ENCODE measurements at places on chromosomes 1 and 21.

DNA sequence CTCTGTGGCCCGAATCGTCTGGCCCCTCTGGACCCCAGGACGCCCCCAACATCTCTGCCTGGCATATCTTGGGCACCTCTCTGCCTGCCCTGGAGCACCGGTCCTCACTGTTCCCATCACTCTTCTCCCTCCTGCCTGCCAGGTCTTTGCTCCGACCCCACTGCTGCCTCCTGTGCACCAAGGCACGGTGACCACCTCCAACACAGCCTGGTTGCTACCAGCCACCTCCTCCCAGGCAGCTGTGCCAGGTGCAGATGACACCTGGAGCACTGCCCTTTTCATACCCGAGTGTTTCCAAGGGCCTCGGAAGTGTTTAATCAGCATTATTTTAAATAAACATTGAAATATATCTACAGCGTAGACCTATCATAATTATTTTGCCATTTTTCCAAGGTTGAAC, 31.3 kb downstream of the PKNOX1 start:
- no peak for DNase-seq

DNA sequence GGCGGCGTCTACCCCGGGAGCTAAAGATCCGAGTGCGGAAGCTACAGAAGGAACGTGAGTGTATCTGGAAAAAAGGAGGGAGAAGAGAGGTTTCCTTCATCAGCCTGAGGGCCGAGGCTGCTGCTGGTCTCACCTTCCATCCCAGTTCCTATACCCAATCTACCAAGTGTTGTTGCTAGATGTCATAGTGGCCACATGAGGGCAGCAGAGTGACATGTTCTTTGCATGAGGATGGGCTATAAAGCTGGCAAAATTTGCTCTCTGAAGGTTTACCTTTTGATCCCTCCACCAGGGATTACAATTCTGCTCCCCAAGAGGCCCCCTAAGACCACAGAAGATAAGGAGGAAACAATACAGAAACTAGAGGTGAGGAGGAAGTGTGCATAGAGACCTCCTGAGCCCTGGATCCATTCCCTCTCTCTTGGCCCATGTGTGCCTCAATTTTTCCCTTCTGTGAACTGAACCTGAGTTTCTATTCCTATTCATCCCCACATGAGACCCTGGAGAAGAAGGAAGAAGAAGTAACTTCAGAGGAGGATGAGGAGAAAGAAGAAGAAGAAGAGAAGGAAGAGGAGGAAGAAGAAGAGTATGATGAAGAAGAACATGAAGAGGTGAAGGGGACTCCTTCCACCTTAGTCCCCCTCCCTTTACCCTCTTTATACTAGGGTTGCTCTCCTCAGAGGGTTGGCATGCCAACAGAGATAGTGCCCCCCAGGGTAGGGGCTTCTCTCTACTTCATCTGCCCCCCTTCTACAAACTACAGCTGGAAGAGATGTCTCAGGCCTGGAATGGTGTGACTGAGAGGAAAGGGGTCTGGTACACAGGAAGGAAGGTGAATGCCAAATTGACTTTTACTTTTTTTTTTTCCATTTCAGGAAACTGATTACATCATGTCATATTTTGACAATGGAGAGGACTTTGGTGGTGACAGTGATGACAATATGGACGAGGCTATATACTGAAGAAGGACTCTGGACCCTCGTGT, 13.3 kb downstream of the POLR3GL start:
- peak; percentile 93 for DNase-seq

- DNase-seq, result no peak
These were observed 74.9 kb downstream of the RRAGC start for GRCh38 chr1:38784452-38785284.

GRCh38 chr1:201707656-201708055, 121.3 kb upstream of the IPO9 start:
- no peak for DNase-seq

DNA sequence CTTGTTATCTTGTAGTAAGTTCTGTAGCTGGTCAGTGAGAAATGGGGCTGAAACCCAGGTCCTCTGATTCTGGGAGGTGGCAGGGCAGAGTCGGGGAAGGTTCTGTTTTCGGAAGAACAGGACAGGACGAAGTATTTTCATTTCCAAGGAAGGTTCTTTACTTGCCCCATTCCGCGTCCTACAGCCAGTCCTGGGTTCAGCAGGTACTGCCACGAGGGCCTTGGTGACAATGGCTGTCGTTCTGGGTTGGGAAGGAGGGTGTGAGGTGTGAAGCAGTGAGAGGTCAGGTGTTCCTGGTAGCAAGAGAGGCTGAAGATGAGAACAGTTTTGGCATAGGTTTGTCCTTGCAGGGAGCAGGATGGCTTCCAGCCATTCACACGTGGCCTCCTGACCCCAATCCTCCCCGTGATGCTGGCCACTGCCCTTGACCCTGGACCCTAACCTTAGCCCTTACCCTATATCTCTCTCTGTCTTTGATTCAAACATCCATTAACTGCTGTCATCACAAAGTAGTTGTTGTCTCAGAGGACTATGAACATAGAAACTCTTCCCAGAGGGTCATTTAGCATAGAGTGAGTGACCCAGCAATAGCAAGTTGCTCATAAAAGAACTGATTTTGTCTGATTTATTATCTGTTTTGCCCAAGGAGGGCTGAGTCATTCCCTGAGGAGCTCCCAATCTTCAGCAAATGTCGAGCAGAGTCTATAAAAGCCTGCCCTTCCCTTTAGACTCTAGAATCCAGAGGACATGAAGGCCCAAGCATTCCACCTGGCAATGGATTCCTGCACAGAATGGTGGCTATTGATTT, 25.0 kb downstream of the VASH2 start:
- DNase-seq, result no peak
